CD8-positive, alpha-beta T cell (primary cell): ENCODE measurements at places on chromosomes 1 and 21.

- DNase-seq, result no peak
Observed at GRCh38 chr1:60510162-60510561, 436.6 kb upstream of the C1orf87 start.

DNA sequence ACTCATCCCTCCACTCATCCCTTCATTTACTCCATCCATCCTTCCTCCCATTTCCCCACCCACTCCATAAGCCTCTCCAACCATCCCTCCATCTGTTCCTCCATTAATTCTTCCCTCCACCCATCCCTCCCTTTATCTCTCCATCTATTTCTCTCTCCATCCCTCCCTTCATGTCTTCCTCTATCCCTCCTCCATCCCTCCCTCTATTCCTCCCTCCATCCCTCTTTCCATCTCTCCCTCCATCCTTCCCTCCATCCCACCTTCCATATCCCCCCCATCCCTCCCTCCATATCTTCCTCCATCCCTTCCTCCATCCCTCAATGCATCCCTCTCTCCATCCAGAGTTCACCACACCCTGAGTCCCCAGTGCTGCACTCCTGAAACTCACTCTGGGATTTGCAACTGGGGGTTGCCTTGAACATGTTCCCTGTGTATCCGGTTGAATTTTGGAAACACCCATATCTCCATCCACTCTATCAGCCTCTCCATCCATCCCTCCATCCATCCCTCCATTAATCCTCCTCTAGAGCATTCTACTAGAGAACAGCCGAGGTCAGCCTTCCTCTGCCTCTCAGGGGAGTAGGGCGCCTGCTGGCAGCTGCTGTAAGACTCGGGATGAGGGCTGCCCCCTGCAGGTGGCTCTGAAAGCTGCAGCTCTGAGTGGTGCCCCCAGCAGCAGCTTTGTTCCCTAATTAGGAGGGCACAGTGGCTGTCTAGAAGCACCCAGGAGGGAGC, 39.4 kb downstream of the ABCG1 start:
- DNase-seq, result peak; percentile 89

GRCh38 chr21:44071359-44072104, 35.7 kb upstream of the PWP2 start:
- DNase-seq, result no peak

DNA sequence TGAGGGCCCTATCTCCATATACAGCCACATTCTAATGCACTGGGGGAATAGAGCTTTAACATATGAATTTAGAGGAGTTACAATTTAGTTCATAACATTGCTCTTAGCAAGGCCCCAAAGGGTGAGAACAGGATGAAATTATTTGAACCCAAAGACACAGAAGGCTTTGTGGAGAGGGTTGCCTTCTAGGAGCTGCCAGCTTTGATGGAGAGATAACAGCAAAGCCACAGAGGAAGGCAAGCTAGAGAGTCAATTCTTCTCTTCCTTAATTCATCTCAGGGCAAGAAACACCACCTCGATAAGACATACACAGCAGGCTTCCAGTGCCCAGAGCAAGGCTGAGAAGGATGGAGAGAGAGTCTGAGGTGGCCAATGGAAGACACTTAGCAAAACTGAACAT, 94.8 kb upstream of the TMPRSS15 start:
- DNase-seq, result no peak

GRCh38 chr21:31888936-31889371, 16.1 kb downstream of the HUNK start:
- no peak for DNase-seq

- no peak for DNase-seq
Observed at GRCh38 chr1:15508700-15509487, 15.1 kb downstream of the CASP9 start.

- no peak for DNase-seq
Observed at GRCh38 chr1:159921251-159921650, 4.1 kb downstream of the TAGLN2 start.

- no peak for DNase-seq
Observed at GRCh38 chr21:42058631-42059111, 12.4 kb upstream of the UMODL1 start.

- no peak for DNase-seq
Observed at GRCh38 chr1:83922431-83922830, 76.5 kb downstream of the TTLL7 start.

- DNase-seq, result no peak
Observed at GRCh38 chr21:26962621-26963181, 4.2 kb downstream of the ADAMTS5 start.

GRCh38 chr1:206715552-206716158, 30.9 kb downstream of the MAPKAPK2 start:
- no peak for DNase-seq

- DNase-seq, result no peak
Observed at GRCh38 chr21:15221799-15222386, 157.1 kb upstream of the NRIP1 start.

- no peak for DNase-seq
Observed at GRCh38 chr1:47196622-47197021, 6.8 kb upstream of the PDZK1IP1 start.

DNA sequence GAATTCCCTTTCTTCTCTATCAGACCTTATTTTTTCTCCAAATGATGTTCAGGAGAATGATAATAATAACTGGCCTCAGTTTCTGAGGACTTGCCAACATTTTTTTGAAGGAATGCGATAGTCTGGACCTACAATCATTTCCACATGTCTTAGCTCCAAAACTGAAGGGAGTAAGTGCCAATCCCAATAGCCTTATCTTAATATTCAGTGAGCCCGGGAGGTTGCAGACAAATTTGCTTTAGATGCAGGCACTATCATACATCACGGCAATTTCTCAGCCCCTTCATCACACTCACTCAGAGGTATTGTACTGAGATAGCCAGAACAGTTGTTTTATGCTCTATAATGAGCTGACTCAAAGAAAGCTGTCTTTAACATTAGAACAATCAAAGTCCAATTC, 796.9 kb downstream of the ADGRL2 start:
- no peak for DNase-seq

DNA sequence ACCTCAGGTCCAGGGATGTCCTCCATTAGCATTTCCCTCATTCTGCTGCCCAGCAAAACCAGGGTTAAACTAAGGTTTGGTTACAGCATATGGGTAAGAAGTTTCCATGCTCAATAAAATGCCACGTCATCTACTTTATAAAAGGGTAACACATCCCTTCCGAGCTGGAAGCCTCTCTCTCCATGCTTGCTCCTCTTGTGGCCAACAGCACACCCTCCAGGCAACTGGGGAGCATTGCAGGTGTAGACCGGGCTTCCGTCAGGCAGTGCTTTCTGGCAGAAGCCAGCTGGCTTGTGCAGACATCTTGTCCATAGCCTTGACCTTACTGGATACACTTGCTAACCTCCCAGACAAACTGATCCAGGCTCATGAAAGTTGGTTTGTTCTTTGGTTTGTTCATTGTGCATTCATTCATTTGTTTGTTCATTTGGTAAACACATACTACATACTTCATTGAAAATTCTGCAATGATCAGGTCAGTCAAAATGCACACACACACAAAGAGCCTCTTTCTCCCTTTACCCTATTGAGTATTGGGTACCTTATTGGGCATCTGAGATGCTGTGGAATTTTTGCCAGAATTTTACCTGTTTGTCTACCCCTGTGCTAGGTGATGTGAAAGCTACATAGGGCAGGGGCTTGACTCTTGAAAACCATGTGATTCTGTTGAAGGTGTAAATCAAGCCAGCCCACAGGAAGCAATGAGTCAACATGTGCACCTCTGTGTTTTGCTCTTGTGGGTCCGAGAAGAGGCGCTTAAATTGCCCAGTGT, 422.8 kb downstream of the CAMTA1 start:
- no peak for DNase-seq

- DNase-seq, result no peak
Observed at GRCh38 chr1:24336075-24336474, 16.9 kb downstream of the GRHL3 start.

DNA sequence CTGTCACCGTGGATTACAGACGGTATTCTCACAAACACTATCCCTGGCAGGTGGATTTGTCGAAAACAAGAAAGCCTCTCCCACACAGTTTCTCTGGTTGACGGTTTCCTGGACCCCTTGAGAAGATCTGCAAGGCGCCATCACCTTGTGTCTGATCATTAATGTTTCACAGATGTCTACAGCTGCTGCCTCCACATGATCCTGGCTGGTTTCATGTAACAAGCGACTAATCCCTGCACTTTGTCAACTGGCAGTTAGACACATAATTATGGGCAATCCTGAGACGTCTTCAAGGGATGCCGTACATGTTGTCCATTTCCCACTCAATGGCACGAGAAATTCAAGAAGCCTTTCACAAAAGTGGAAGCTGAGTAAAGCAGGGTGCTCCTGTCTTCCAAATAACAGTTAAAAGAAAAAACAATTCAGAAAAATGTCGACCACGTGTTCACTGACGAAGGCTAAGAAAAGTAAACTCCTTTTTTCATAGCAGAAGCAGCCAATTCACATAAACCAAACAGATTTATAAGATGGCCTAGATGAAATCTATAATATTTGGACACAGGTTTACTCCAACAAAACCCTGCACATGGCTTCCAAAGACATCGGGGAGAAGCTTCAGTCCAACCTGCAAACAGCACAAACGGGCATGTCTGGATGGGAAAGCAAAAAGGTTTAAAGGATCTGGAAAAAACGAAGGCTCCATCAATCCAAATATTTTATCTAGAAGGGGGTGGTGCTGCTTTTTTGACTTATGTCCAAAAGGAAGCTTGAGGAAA, 52.2 kb downstream of the CAPZB start:
- no peak for DNase-seq

- DNase-seq, result no peak
Observed at GRCh38 chr21:36848730-36849274, 117.7 kb downstream of the HLCS start.

DNA sequence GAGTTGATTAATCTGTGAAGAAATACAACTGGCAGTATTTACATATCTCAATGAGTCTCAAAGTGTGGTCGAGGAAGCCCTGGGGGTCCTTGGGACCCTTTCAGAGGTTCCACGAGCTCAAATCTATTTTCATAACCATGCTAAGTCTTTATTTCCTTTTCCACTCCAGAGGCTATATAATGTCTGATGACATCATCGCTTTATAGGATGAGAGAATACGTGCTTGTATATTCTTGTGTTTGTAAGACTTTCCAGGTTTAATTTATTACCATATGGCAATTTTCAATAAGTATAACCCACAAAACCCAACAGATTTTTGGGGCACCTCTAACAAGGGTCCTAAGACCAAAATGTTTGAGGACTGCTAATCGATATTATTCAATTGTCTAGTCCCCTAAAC, 1.4 kb upstream of the SLC19A2 start:
- no peak for DNase-seq

DNA sequence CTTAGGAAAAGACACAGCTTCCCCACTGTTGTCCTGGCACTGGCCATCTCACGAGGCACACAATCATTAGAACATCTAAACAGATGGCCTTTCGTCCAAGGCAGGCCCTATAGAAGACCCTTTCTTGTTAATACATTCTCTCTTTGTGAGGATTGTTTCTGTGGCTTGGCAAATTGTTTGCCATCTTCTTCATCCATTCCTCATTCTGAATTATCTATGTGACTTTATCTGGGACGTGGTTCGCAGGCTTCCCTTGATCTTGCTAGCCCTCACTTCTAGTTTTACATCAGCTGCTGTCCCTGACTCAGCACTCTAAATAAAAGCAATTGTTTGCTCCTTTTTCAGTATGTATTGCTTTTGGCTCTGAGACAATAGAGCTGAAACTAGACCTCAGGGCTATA, 101.1 kb upstream of the ZC3H11B start:
- no peak for DNase-seq

DNA sequence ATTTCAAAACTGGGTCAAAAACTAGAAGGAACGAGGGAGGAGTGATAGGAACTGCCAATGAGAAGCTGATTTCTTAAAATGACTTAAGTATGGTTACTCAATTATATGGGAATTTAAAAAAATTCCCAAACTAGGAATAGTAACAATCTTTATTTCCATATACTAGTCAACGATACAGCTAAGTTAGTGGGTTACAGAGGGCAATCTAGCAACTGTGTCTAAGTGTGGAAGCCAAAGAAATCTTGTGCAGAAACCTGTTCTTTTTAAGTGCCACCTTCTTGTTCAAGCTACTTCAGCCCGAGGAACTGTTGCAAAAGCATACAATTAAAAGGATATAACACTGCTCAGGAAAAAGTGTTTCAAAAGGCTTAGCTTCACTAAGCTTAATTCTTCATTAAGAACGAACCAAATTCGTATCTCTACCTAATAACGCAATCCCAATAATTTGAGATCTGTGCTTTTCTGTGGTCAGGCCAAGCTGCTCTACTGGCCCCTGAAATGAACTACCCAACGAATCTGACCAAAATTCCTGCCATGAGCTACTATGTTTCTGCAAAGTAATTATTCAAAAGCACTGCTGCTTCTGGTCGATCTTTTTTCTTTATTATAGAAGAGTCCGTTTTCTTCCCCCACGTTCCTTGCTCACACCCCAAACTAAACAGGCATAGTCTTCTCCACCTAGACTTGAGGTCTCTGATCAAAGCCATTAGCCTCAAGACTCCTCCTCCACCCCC, 1.8 kb downstream of the USP24 start:
- peak; percentile 63 for DNase-seq
